ENCODE measurements at places on chromosomes 13 and 19.

DNA sequence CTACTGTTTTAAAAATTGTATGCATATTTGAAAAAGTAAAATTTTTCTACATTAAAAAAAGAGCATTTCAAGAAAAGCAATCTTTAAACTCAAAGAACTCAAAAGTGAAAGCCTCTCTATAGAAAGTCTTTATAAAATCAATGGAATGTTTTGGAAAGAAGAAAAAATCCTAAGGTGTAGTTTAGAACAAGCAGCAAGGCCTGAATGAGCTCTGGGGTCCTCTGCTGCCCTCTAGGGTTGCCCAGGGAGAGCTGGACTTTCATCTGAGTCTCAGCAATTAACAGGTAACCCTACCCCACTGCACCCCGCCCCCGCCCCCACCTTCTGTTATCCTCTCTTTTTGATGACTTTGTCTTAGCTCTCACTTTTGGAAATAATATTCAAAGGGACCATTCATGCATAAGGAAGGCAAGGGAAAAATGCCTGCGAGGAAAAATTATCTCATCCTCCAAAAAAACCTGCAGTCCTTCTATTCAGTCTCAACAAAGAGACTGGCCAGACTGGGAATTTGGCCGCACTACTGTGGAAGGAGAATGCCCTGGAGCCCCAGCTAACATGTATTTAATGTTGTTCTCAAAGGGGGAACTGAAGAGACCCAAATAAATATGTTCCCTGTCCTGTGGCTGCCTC lies 24.1 kb downstream of the SLC25A30 start:
- DNase-seq: peak; percentile 51

GRCh38 chr19:56841193-56841543 lies 642 bp upstream of the PEG3 start:
- no peak for DNase-seq

DNA sequence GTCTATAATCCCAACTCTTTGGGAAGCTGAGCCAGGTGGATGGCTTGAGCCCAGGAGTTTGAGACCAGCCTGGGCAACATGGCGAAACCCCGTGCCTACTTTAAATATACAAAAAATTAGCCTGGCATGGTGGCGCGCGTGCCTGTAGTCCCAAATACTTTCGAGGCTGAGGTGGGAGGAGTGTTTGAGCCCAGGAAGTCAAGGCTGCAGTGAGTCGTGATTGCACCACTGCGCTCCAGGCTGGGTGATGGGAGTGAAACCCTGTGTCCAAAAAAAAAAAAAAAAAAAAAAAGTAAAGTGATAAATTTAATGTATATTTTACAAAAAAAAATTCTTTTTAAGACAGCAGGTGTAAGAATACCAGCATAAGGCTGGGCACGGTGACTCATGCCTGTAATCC lies 17.6 kb downstream of the TMEM38A start:
- DNase-seq: no peak

DNA sequence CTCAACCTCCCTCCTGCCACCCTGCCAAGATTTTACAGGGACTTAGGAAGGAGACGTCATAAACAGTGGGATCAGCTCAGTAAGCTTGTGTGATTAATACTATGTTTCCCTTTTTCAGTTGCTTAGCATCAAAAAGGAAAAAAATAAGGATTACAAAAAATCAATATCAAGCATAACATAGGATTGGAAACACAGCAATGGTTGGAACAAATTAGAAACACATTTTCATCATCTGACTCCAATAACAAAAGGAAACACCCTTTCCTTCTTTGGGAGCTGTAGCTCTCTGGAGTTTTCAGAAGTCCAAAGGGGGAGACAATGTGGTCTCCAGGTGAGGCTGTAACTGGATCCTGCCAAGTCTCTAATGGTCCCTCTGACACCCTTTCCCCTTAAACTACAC lies 233.4 kb downstream of the B3GLCT start:
- DNase-seq: no peak

DNA sequence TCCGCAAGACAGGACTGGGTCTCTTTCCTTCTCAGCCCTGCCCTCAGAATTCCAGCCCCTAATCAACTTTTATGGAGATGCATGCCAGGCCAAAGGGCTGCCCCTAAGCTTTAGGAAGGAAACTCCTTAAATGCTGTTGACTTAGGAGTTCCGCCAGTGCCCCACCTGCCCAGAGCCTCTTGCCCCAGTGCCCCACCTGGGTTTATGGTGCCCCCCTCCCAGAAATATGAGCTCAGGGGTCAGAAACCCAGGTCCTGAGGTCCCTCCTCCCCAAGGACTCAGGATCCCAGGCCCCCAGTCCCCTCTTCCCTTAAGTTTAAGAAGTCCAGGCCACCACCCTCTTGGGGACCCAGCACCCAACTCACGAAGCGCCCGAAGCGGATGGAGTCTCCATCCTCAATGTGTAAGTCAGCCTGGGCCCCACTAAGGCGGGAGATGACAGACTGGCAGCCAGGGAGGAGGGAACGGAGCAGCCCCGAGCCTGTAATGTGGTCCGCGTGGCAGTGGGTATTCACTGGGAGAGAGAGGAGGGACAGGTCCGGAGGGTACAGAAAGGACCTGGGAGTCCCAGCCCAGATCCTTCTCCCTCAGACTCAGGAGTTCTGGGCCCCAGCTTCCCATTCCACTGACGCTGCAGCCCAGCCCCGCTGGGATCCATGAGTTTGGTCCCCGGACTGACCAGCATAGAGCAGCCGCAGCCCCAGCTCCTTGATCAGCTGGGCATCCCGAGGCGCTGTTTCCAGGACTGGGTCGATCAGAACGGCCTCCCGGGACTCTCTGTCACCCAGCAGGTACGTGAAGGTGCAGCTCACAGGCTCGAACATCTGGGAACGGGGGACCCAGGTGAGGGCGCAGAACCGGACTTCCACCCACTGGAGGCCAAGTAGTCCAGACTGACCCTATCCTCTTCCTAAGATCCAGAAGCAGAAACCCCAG lies 897 bp downstream of the ETHE1 start:
- no peak for DNase-seq

- peak; percentile 41 for DNase-seq
These were observed 19.6 kb downstream of the TMEM150B start for GRCh38 chr19:55305491-55305890.

Measured in mucosa of gallbladder (tissue), 1 donor.